ENCODE measurements at places on chromosomes 12 and 14.

- no peak for DNase-seq
Observed at GRCh38 chr14:92348154-92348553, 25.2 kb downstream of the SLC24A4 start.

- DNase-seq, result no peak
Observed at GRCh38 chr14:29150659-29151058, 384.1 kb downstream of the FOXG1 start.

DNA sequence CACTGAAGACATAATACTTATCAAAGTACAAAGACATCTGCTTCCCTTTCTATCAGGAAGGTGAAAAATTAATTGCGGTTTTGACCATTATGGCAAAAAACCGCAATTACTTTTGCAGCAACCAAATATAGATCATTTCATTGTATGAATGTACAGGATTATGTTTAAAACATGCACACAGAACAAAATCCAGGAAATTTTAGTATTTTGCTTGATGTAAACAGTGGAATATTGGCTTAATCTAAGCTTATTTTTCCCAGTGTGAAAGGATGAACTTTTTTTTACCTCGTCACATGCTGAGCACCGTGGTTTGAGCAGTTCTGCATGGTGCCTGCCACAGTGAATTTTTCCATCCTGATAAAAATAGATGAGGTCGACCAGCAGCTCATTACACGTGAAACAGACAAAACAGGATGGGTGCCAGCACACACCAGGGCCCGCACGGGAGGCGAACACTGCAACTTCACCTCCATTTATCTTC is 121.2 kb downstream of the PRICKLE1 start:
- DNase-seq, result no peak

DNA sequence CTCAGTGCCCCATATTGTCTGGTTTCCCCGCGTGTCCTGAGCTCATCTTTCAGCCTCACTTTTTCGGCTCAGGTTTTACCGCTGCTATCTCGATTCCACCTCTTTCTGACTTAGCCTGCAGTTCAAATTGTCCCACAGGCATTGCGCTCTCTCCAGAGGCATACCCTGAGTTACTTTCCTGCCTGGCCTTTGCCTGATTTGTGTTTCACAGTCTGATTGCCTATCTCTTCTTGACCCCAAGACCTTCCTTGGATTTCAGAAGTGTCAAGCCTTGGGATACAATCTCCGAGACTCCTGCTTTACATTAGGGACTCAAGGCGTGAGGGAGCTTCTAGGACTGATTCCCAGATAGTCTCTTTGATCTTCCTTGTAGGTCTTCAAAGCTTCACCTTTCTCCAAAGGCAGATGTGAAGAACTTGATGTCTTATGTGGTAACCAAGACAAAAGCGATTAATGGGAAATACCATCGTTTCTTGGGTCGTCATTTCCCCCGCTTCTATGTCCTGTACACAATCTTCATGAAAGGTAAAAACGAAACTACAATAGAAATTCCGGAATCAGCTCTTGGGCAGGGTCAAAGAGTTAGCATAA is 629 bp downstream of the LETMD1 start:
- no peak for DNase-seq

- no peak for DNase-seq
Observed at GRCh38 chr12:128606051-128606450, 217.7 kb downstream of the SLC15A4 start.

DNA sequence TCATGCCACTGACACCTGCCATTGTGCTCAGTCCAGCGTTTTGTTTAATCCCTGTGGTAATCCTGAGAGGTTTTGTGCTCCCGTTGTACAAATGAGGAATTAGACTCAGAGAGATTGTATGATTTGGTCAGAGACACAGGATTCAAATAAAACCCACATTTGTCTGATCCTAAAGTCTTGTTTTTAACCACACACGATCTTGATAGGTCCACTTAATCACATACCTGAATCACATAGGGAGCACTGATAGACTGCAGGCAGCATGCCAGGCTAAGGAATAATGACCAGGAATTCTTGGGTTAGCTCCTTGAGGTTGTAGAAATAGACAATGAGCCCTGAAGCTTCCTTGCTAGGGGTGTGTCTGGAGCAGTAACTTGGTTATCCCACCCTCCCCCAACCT is 202.6 kb upstream of the RGS6 start:
- no peak for DNase-seq

GRCh38 chr14:92209141-92209540 is 87.4 kb downstream of the CPSF2 start:
- no peak for DNase-seq

DNA sequence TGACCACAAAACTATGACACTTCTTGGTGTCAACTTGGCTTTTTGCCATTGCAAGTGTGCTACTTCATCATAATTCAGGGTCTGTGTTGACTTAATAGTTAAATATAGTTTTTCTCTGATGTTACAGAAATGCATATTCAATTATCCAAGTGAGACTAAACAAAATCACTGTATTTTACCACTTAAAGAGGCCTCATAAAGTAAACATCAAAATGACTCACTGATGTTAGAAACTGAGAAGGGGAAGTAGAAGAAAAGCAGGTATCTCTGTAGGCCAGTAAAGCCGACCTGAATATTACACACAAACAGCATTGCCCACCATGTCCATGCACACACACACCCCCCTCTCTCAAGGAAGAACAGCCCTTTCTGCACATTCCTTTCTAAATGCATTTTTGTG is 55.4 kb downstream of the RPAP3 start:
- DNase-seq, result no peak

DNA sequence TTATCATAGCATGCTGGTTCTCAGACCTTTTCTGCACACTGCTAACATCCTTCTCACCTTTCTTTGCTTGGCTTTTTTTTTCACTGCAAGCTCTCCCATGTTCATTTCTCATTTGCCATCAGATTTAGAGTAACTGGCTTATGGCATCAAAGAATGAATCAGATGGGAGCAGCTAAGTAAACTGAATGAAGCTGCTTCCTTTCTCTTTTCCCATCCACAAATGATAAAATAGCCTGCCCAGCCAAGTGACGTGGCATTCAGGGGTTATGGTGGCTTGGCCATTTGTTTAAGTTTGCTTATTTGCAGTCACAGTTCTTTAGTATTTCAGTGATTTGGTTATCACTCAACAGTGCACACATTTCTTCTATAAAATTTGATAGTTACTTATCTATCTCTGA is 708.6 kb downstream of the DIO2 start:
- DNase-seq, result no peak

- no peak for DNase-seq
Observed at GRCh38 chr14:67567654-67568053, 32.4 kb downstream of the PIGH start.

DNA sequence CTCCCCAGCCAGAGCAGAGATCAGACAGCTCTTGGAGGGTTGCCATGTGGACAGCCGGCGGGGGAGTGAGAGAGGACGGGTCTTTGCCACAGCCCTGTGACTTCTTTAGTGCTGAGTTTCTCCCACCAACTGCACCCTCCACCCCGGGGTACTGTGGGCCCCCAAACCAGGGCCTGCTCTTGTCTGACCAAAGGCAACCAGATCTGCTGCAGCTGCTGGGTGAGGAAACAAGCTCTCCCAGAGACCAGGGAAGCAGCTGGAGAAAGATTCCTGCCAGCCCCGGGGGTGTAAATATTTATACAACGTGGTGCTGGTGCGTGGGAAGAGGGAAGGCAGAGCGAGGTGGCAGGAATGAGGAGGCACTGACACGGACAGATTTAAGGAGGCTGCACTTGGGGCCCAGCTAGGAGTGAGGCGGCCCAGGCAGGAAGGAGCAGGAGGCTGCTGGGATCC is 14.3 kb upstream of the ZFP36L1 start:
- peak; percentile 45 for DNase-seq

- no peak for DNase-seq
Observed at GRCh38 chr12:117139025-117139717, 40.0 kb upstream of the TESC start.

DNA sequence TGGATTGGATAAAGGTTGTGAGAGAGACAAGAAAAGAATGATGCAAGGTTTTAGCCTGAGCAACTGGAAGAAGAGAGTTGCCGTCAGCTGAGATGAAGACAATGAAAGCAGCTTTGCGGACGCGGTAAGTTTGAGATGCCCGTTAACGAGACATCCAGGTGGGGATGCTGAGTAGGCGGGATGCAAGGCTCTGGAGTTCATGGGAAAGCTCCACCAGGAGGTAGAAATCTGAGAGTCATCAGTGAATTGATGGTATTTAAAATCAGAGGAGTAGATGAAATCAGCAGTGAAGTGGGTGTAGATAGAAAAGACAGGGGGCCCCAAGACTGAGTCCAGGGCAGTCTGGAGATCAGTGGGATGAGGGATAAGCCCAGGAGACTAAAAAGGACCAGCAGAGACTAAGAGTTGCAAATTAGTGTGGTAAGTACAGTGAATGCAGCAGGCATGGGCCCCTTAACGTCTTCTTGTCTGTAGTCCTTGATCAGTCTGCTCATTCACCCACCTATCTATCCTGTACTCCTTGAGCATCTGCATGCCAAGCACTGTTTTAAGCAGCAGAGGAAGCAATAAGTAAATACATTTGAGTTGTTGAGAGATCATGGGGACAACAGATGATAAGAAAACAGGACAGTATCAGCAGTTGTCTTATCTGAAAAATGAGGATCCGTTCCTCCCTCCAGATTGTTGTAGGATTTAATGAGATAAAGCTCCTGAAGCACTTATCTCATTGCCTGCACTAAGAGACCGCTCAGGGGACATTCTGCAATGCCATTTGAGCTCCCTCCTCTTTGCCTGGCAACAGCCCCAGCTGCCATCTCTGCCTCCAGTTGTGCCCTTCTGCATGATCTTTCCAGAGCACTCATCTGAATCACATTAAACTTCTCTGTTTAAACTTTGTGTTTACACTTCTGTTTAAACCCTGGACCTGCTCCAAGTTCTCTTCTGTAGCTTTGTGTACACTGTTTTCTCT is 91.5 kb downstream of the APAF1 start:
- DNase-seq, result no peak

DNA sequence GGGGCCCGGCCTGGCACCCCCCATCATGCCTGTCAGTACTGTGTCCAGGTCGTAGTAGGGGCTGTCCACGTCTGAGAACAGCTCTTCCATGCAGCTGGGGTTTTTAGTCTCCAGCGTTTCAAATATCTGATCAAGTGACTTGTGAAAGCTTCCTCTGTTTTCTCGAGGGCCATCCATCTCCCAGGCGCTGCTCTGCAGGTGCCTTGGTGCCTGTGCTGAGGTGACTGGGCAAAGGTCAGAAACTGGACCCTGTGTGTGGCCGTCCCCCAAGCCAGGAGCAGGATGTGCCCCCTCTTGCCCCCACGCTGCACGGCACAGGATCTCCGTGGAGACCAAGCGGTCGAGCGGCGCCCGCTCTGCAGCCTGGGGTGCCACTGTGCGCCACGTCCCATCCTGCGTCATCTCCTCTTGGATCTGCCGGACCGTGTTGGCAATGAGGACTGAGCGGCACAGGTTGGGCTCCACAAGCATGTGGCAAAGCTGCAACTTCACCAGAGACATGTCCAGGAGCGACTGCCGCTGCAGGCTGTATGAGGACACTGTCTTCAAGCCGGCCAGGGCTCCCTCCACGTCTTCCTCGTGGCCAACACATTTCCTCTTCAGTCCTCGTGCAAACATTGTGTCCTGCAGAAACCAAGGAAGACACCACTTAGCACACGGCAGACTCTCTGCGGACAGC is 9.4 kb downstream of the CDCA4 start:
- no peak for DNase-seq

- DNase-seq, result no peak
Observed at GRCh38 chr14:102589761-102590290, 2.6 kb upstream of the RCOR1 start.

GRCh38 chr12:53222170-53222721 is 9.8 kb downstream of the RARG start:
- DNase-seq, result no peak

DNA sequence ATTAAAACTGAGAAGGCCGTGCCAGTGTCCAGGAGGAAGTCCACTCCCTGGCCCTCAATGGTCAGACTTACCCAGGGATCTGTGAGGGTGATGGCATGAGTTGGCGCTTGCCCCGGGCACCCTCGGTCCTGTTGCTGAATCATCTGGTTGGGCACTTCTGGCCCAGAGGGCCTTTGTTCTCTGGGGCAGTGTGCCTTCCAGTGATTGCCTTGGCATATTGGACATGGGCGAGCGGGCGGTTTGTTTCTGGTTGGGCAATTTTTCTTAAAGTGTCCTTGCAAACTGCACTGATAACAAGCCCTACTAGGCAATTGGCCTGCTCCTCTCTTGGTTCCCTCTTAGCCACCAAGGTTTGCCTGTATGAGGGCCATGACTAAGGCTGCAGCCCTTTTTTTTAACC is 69.5 kb upstream of the ZDHHC17 start:
- DNase-seq, result no peak

DNA sequence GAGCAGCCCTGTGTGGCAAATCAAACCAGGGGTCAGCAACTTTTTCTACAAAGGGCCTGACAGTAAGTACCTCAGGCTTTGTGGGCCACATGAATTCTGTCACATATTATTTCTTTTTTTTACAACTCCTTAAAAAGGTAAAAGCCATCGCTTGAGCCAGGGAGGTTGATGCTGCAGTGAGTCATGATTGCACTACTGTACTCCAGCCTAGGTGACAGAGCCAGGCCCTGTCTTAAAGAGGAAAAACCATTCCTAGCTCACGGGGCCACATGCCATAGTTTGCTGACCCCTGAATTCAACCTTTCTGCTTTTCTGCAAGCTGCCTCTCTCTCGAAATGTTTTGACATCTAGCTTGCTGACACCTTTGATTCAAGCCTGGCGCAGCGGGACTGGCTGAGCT is 55.1 kb upstream of the CORO1C start:
- no peak for DNase-seq

DNA sequence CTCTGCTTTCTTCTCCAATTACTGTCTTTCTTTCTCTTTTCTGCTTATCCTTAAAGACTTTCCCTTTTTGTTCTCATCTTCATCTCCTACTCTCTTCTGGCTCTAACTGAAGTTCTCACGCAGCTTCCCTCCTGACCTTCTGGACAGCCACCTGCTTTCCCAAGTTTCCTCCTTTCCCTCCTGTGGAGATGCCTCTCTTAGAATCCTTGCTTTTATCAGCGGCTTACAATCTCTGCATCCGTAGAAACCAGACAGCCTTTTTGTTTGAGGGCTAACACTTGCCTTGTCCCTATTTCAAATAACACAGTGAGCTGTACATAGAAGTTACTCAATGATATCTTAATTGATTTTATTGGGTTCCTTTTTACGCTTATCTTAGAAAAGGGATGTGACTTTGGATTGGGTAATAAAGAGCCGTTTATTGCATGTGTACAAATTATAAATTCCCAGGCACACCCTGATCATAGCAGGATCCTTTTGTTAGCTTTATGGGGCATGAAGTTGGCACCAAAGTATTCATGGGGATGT is 2.1 kb upstream of the LGALS3 start:
- no peak for DNase-seq

DNA sequence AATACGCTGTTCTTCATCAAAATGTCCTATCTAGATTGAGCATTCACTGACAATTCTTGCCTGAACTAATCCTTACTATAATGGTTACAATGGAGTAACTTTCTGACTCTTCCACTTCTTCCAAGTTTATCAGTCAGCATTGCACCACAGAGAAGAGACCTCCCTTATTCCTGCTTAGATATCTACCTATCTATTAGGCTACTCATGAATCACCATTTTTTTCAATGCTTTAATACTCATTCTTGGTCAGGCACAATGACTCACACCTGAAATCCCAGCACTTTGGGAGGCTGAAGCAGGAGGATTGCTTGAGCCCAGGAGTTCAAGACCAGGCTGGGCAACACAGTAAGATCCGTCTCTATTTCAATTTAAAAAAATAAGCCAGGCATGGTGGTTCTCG is 39.3 kb downstream of the RPS6KA5 start:
- DNase-seq, result no peak

GRCh38 chr12:120412421-120412820 is 25.5 kb upstream of the COX6A1 start:
- no peak for DNase-seq
